T-cell (primary cell): ENCODE measurements at places on chromosomes 12 and 14.

GRCh38 chr14:105641075-105641937 lies 114.9 kb downstream of the TMEM121 start:
- DNase-seq, result no peak

- DNase-seq, result no peak
Measured at GRCh38 chr12:131101703-131102492, 148.2 kb downstream of the ADGRD1 start.

- DNase-seq, result no peak
Measured at GRCh38 chr14:21015312-21015711, 9.5 kb downstream of the NDRG2 start.

- no peak for DNase-seq
Measured at GRCh38 chr14:86333493-86333892, 803.5 kb downstream of the FLRT2 start.

- DNase-seq, result no peak
Measured at GRCh38 chr14:38311655-38312054, 55.8 kb upstream of the CLEC14A start.

GRCh38 chr12:45582986-45583659 lies 146.4 kb upstream of the ARID2 start:
- DNase-seq, result no peak

DNA sequence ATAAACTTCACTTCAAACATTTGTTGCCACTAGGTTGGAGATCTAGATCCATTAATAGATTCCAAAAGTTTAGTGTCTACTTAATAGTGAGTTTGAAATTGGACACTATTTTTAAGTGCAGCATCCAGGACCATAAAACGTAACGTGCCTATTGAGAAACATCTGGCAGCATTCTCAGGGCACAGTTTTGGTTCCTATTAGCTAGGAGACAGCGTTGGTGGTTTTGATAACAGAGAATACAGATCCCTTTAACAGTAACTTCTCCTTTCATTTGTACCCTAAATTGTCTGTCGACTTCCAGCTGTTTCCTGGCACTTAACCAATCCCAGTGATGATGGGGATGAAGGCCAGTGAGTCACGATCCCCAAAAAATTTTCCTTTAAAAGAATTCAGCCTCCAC lies 25.8 kb downstream of the KCNK10 start:
- DNase-seq, result no peak

- no peak for DNase-seq
Measured at GRCh38 chr12:118189741-118190191, 53.8 kb downstream of the PEBP1 start.

- DNase-seq, result no peak
Measured at GRCh38 chr12:120719496-120720233, 6.0 kb upstream of the ACADS start.

DNA sequence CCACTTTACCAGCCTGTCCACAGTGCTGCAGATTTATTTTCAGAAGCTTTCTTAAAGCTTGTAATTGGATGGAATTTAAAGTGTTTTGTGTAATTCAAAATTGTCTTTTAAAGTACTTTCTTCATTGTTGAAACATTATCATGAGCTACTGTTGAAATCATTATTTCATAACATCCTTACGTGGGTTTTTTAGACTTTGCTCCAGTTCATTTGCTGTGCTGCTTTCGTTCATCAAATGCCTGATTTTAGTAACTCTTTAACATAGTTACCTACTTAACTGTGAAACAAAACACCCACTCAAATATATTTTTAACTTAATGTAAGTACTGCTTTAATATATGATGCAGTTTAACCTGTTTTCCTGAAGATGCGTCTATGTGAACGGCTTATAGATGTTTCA lies 47.5 kb downstream of the PIWIL1 start:
- DNase-seq, result no peak

DNA sequence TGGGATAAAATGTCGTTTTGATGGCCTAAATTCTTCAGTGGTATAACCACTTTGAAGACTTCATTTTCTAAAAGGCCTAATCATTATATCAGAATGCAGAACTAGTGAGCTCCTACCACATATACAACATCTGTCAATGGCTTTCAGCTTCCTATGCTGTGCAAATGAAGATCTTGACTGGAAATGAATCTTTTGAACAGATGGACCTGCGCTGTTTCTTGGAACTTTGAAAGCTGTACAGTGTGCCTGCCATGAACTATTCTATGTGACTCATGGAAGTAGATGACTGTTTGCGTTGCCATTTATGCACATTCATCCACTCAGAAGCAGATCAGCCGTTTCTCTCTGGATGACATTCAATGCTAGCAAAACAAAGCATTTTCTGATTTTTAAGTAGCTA lies 542.2 kb upstream of the USP15 start:
- no peak for DNase-seq

GRCh38 chr12:31479516-31480210 lies 111.3 kb downstream of the DENND5B start:
- no peak for DNase-seq

- DNase-seq, result no peak
Measured at GRCh38 chr14:91858536-91859275, 8.6 kb downstream of the TC2N start.
